ENCODE measurements at places on chromosomes 7 and 10. TPM values are rescaled to one million over a fixed set of nuclear protein-coding genes. Genes with fewer than 3 reads are reported as not detected.

Gene RBAK
- 16.6 TPM for total RNA-seq

Gene OPN1SW
- total RNA-seq: not detected

Gene DCLRE1C
- total RNA-seq: 14.2 TPM

Gene TPST1
- total RNA-seq: 77.4 TPM

DNA sequence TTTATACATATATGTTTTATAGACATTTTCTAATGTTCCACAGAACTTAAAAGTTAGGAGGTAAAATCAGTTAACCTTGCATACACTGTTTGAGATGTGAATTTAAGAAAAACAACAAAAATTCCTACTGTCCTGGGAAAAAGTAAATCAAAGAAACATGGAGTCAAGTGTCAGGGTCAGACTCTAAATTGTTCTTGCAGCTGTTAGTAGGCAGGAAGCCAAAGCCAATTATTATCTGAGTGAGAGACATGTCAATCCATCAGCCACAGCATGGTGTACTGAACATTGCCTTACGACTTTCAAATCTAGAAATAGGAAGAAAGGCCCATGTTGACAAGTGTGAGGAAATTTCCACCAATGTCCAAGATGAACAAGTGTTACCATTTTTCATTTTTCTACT, 461.2 kb upstream of the MBL2 start:
- H3K27ac ChIP-seq: no peak overlapping the region
- no peaks in the 10 kb centered on the region for H3K27me3 ChIP-seq
- DNase-seq: no peak
- no peaks in the 10 kb centered on the region for H3K36me3 ChIP-seq
- no peaks in the 10 kb centered on the region for H3K4me1 ChIP-seq

- peaks cover 8% of the 10 kb centered on the region for H3K4me1 ChIP-seq
- no peaks in the 10 kb centered on the region for H3K27me3 ChIP-seq
- H3K4me3 ChIP-seq: peak overlapping the region; percentile 88
- H3K27ac ChIP-seq: peak overlapping the region; percentile 95
- DNase-seq: no peak
- H3K36me3 ChIP-seq: no peaks in the 10 kb centered on the region
These were observed 570 bp downstream of the TBC1D12 start for GRCh38 chr10:94402843-94403379.

GRCh38 chr10:112467541-112468075, 20.6 kb downstream of the VTI1A start:
- no peak overlapping the region for H3K27ac ChIP-seq
- no peaks in the 10 kb centered on the region for H3K4me1 ChIP-seq
- no peak overlapping the region for H3K4me3 ChIP-seq
- DNase-seq: no peak

DNA sequence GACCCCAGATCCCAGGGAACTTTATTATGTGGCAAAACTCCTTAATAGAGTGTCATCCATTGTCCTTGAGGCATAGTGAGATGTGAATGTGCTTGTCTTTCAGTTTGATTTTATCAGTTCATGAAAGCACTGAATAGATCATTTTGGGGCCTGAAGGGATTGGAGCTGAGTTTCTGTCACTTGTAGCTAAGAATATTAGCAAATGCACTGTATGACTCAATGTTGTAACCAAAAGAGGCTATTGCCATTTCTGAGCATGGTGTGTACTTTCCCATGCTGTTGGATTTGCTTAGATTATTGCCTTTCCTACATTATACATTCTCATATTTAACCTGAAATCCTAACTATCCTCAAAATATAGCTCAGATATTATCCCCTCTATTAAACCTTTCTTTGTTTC, 130.4 kb downstream of the PRKG1 start:
- no peak for DNase-seq
- no peaks in the 10 kb centered on the region for H3K4me1 ChIP-seq
- no peaks in the 10 kb centered on the region for H3K36me3 ChIP-seq
- H3K27ac ChIP-seq: no peak overlapping the region
- H3K4me3 ChIP-seq: no peak overlapping the region

DNA sequence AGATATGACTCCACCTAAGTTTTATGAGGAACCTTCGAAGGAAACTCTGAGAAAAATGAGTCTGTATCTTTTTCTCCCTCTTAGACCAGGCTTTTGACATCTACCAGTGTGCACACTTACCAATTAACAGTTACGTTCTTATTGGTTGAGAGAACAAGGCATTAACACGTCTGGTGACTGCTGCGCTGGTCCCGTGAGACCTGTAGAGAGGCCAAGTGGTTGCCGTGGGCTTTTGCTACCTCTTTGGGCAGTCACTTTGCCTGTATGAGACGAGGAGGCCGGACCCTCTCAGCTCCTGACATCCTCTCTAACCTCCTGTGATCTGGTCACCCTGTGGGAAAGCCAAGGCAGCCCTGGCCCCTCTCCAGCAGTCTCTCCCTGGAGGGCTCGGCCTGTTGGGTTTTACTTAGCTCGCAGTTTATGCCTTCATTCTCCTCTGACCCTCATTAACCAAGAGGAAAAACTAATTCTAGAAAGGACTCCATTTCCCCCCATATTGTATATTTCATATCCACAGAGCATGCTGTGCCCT, 513.9 kb upstream of the GALNT17 start:
- no peak overlapping the region for H3K4me3 ChIP-seq
- no peak for DNase-seq
- peaks cover 48% of the 10 kb centered on the region for H3K4me1 ChIP-seq
- no peaks in the 10 kb centered on the region for H3K36me3 ChIP-seq
- no peaks in the 10 kb centered on the region for H3K27me3 ChIP-seq

- no peaks in the 10 kb centered on the region for H3K36me3 ChIP-seq
- DNase-seq: peak; percentile 70
- H3K27me3 ChIP-seq: no peaks in the 10 kb centered on the region
- H3K4me1 ChIP-seq: no peaks in the 10 kb centered on the region
- no peak overlapping the region for H3K27ac ChIP-seq
These were observed 666.7 kb upstream of the C7orf33 start for GRCh38 chr7:147923841-147924240.

DNA sequence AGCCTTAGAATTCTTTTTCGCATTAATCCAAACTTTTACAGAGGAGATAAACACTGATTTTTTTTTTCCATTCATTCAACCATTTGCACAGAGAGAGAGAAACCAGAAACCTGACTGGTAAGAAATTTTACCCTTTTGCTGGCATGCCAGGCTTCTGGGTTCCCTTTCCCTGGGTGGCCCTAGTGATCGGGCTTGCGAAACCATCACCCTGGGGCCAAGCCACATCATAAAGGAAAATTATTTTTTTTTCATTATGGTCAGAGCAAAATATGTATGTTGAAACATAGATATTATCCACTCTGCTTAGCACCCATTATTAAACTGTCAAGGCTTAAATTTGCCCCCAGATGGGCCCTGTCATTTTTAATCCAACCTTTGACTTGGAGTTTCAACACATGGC, 55.4 kb upstream of the INHBA start:
- no peaks in the 10 kb centered on the region for H3K36me3 ChIP-seq
- no peak for DNase-seq
- no peak overlapping the region for H3K27ac ChIP-seq

DNA sequence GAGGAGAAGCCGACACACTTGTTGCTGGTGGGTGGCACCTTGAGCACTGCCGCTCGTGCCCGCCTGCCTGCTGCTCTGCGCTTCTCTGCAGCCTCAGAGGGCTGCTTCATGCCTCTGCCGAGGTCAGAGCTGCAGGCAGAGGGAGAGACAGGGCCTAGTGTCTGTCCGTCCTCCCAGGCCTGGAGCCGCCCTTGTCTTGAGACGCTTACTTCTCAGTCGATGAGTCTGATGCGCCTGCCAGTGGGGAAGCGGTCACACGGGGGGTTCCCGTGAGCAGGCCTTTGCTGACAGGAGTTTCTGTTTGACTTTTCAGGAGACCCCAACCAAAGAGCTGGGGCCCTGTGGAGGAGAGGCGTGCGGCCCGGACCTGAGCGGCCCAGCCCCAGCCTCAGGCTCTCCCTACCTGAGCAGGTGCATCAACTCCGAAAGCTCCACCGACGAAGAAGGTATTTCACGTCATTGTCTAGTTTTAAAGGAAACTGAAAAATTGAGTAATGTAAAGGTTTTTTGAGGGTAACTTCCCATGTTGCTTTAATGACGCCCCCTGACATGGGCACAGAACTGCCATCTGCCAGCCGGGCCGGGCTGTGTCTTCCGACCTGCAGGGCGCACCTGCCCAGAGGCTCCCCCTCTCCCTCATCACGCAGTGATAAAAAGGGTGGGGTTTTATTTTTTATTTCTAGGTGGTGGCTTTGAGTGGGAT, 7.8 kb upstream of the BHLHA15 start:
- no peaks in the 10 kb centered on the region for H3K4me1 ChIP-seq
- H3K27ac ChIP-seq: no peak overlapping the region
- H3K36me3 ChIP-seq: peaks cover 49% of the 10 kb centered on the region
- H3K27me3 ChIP-seq: no peaks in the 10 kb centered on the region

GRCh38 chr10:101968286-101968939, 87.6 kb downstream of the ARMH3 start:
- peaks cover 15% of the 10 kb centered on the region for H3K36me3 ChIP-seq
- H3K27ac ChIP-seq: no peak overlapping the region
- H3K4me3 ChIP-seq: no peak overlapping the region
- DNase-seq: peak; percentile 49

GRCh38 chr7:25861164-25861496, 290.9 kb upstream of the NFE2L3 start:
- H3K36me3 ChIP-seq: no peaks in the 10 kb centered on the region
- no peak for DNase-seq
- H3K27me3 ChIP-seq: peaks cover 96% of the 10 kb centered on the region
- H3K4me1 ChIP-seq: peaks cover 27% of the 10 kb centered on the region
- no peak overlapping the region for H3K27ac ChIP-seq
- no peak overlapping the region for H3K4me3 ChIP-seq

GRCh38 chr10:78171633-78172400, 138.2 kb downstream of the RPS24 start:
- H3K4me3 ChIP-seq: no peak overlapping the region
- H3K4me1 ChIP-seq: peaks cover 31% of the 10 kb centered on the region
- peak; percentile 65 for DNase-seq
- no peak overlapping the region for H3K27ac ChIP-seq
- no peaks in the 10 kb centered on the region for H3K27me3 ChIP-seq

GRCh38 chr7:142960955-142961512, 1.1 kb downstream of the KEL start:
- no peak overlapping the region for H3K4me3 ChIP-seq
- H3K36me3 ChIP-seq: no peaks in the 10 kb centered on the region
- no peaks in the 10 kb centered on the region for H3K4me1 ChIP-seq
- no peak for DNase-seq

DNA sequence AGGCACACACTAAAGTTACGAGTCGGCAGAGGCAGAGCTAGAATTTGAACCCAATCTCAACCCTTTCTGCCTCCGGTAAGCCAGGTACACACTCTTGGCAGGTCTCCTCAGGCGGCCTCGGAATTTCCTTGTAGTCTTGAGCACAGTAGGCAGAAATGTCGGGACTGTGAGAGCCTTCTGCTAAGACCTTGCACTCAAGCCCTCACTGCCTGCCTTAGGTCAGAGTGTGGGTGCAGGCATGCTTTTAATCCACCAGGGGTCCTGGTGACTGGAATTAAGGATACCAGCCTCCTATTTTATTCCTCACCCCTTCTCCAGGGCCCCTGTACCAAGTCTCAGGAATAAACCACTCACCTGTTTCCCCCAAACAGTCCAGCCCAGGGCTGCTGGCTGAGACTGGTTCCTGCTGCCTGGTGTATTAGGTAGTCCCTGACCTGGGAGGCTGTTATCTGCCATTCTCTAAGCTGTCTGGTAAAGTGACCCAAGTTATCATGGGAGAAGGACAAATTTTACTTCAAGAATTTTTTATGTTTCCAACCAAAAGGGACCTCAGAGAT, 855 bp downstream of the ATP6V1F start:
- H3K27me3 ChIP-seq: no peaks in the 10 kb centered on the region
- H3K4me3 ChIP-seq: peak overlapping the region; percentile 96
- peaks cover 43% of the 10 kb centered on the region for H3K36me3 ChIP-seq
- peak overlapping the region; percentile 79 for H3K27ac ChIP-seq

Measured in spinal cord (tissue), 10 donors.